Urinary bladder (tissue), 4 donors: ENCODE measurements at places on chromosomes 4 and X. TPM values are rescaled to one million over a fixed set of nuclear protein-coding genes. Genes with fewer than 3 reads are reported as not detected.

The PNMA6A gene
- 1.7 TPM for total RNA-seq

The ZAR1 gene
- not detected for total RNA-seq

The CXCL8 gene
- total RNA-seq = 1.1 TPM

The SCML1 gene
- total RNA-seq = 17.7 TPM
